Fibroblast of skin of right quadriceps (primary cell): ENCODE measurements at places on chromosomes 11 and 22.

- peak; percentile 80 for DNase-seq
Measured at GRCh38 chr11:65489035-65489705, 9.7 kb upstream of the MALAT1 start.

DNA sequence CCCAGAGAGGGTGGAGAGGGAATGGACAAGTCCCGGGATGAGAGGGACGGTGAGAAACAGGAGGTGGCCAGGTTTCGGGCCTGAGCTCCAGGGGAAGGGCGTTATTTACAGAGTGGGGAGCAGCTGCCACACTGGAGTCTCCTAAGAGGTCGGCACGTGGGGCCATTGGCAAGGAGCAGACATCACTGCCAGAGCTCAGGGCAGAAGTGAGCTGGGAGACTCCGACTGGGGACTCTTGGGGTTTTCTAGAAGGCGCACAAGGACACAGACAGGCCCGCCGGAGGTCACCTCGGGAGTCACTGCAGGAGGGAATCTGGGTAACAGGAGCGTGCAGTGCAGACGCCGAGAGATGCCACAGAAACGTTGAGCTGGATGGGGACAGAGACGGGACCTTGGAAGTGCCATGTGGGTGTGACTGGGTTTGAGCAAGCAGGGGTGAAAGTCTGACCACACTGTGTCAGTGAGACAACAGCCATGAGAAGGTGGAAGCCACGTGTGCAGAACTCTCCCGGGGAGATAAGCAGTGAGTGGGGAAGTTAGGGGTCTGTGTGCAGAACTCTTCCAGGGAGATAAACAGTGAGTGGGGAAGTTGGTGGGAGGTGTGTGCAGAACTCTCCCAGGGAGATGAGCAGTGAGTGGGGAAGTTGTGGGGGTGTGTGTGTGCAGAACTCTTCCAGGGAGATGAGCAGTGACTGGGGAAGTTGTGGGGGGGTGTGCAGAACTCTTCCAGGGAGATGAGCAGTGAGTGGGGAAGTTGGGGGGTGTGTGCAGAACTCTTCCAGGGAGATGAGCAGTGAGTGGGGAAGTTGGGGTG is 187.5 kb downstream of the SHANK2 start:
- DNase-seq: no peak

DNA sequence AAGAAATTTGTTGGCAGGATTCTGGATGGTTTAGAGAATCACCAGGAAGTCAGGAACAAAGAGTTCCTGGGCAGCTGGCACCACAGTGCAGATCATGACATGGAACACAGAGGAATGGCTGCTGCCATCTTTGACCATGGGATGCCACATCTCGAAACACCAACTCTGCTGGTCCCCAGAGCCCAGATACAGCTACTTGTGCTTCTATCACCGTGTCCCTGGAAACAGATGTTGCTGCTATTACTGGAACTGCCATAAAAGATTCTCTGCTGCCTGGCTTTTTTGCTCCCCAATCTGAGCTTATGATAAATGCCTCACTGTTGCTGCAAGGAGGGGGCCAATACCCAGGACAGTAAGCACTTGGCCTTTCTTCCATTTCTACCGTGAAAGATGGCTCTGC is 185.2 kb downstream of the CSNK2A3 start:
- no peak for DNase-seq

DNA sequence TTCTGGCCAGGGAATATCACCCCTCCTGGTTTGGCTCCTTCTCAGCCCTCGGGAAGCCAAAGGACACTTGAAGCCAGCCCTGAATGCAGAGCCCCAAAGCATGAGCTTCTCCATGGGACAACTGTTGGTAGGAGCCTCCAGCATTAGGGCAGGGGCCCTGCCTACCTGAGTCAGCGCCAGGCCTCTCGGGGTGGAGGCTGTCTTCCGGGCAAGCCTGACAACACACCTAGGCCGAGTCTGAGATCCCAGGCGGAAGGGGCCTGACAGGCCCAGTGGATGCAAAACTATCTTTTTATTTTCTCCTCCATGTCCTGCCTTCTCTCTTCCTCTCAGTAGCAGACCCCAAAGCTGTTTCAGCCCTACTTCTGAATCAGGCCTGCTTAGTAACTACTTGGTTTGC is 27.6 kb downstream of the RCOR2 start:
- no peak for DNase-seq

- no peak for DNase-seq
Measured at GRCh38 chr11:111779118-111779517, 12.9 kb upstream of the PPP2R1B start.

DNA sequence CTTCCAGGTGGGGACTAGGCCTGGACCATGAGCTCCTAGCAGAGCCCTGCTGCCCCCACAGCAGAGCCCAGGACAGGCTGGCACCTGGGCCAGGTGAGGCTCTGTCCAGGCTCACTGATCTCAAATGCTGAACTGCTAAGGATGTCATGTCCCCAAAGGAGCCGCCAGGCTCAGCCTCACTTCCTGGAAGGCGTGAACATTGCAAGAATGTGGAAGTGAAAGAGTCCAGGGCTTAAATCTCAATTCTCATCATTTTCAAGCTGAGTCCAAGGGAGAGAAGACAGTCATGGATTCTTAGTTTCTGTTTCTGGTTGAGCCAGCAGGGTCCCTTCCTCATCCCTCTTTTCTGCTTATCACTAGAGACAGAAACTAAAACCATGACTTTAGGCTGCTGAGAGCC is 5.0 kb downstream of the ASCL2 start:
- no peak for DNase-seq

GRCh38 chr22:28883917-28884746 is 760 bp downstream of the ZNRF3 start:
- DNase-seq: no peak

DNA sequence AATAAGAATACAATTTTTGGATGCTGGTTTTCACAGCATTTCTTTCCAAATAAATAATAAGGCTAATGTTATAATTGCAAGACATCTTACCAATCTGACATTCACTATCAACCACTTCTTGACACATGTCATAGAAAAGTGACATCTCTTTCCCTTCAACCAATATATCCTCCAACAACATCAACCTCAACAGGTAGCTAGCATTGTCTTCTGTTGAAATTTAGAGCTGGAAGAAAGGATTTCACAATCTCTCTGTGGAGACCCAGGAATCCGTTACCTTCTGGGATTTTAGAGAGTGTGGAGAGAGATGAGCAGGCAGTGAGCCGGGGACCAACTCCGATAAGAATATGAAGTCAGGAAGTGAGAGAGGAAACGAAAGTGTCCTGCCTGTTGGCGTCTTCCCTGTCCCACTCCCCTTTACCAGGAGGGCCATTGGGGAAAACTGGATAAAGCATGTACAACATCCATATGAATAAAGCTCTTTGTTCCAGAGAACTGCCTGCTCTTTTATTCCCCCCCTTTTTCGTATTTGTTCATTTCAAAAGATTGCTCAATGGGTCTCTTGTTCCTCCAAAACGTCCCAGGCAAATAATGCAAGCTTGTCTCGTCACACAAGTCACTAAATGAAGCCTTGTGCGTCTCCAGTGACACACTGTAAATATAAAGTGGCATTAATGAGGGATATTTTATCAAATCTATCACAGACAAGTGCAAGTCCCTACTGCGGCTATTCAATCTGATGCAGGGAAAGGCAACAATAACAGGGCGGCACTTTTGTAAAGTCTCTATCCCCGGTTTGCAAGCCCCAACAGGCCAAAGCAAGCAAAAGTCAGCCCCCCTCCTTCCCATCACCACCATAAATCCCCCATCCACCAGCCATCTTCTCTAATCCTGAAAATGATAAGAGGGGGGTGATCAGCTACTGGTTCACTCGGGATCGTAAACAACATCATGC is 3.4 kb downstream of the CADM1 start:
- no peak for DNase-seq

DNA sequence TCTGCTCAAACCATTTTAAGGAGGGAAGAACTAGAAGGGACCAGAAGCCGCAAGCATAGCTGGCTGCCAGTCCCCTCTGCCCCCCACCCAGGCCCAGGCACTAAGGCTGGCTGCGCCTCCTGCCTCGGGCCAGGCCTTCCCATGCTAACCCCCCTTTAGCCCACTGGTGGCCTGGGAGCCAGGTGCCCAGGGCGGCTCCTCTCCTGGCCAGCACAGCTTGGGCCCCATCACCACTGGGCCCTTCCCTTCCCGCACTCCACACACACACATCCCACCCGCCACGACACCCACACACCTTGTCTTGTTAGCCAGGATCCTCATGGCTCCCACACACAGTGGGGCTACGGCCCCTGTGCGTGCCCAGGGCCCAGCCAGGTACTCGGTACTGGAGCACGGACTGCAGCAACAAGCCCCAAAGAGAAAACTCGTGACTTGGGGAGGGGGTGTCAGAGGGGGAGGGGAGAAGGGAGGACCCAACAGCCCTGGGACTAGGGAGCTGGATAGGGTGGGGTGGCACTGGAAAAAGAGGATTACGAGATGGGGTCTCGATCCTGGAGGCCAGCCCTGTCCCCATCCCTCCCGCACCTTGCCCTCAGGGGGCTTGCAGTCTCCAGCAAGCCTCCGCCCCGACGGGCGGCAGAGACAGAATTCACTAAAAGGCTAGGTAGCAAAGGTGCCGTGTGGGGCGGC is 16.0 kb downstream of the BCL9L start:
- DNase-seq: peak; percentile 19

DNA sequence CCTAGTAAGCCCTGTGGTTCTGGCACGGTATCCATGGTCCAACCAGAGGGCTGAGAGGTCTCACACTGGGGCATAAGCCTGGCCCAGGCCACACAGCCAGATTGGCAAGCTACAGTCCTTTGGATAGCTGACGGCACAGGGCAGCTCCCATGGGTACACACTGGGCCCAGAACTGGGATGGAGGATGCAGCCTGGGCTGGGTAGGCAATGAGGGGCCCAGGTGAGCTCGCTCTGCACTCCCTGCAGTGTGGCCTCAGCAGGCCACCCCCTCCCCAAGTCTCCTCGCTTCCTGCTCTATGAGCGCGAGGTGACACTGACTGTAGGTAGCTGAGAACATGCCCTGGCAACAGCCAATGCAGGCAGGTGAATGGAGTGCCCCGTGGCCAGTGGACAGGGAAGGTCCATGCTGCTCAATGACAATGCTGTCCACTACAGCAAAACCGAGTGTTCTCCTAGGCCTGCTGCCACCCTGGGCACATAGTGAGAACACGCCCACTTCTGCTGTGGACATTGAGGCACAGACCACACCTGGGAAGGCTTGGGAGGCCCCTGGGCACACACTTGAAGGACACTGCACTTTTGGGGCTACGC is 3.8 kb downstream of the ARVCF start:
- no peak for DNase-seq
